Cerebellar cortex (tissue), 1 donor: ENCODE measurements at places on chromosomes 6 and 20.

DNA sequence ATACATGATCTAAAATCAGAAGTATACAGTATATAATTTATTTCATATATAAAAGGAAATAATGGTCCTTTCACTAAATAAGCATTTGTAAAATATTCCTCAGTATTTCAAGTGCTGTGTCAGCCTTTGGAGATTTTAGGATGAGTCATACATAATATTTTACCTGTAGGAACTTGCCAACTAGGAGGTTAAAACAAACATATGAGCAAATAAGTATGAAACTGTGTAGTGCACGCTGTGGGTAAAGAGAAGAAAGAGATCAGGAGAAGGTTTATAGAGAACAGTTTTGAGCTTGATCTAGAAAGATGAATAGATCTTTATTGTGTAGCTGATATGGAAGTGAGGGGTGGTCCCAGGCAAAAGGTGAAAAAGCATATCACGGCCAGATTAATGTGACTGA is 169.9 kb upstream of the RNF217 start:
- DNase-seq: no peak

DNA sequence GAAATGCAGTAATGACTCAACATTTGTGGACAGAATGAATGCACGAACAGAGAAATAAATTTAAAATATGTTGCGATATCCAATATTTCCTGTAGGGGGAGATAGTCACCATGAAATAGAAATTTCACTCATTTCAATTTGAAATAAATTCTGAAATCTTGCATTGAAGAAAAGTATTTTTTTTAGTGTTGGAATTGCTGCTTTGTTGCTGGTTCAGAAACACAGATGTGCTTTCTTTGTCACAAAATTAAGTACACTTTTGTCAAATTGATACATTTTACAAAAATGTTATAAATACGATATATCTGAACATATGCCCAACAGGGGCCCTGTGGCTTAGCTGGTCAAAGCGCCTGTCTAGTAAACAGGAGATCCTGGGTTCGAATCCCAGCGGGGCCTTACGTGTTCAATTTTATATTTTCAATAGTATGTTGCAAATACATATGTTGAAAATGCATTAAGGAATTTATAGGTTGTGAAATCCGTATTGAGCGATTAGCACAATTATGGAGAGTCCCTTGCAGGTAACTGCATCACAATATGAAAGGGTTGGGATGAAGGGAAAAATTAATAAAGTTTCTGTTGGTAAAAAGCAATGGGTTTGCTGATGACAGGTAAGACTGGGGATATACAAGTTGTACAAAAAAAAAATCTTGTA is 85.4 kb upstream of the PRSS16 start:
- DNase-seq: peak; percentile 59

- DNase-seq: no peak
Observed at GRCh38 chr6:103858003-103858402, 1001.7 kb downstream of the HACE1 start.

DNA sequence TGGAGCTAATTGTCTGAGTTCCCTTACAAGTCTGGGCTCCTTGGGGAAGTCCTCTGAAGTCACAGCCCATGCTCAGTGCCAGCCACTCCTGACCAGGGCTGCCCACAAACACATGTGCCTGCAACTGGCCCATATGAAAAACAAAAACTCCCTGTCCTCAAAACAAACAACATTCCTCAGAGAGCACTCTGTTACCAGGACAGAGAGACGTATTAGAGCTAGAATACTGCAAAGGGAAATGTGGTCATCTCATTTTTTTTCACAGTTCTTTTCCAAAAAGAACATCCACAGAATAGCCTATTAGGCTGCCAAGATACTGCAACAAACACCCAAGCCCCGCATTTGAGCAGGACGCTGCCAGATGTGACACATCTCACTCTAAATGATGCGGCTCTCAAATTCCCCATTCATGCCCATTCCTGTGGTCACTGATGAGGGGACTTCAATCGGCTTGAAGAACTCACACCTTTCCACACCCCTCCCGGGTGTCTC is 71.1 kb downstream of the SLC22A23 start:
- DNase-seq: peak; percentile 21

- DNase-seq: no peak
Observed at GRCh38 chr6:13453153-13453552, 34.2 kb downstream of the GFOD1 start.

GRCh38 chr6:52955871-52956270 is 39.2 kb downstream of the GSTA4 start:
- DNase-seq: no peak

GRCh38 chr20:47070176-47070575 is 175.5 kb downstream of the EYA2 start:
- DNase-seq: no peak

DNA sequence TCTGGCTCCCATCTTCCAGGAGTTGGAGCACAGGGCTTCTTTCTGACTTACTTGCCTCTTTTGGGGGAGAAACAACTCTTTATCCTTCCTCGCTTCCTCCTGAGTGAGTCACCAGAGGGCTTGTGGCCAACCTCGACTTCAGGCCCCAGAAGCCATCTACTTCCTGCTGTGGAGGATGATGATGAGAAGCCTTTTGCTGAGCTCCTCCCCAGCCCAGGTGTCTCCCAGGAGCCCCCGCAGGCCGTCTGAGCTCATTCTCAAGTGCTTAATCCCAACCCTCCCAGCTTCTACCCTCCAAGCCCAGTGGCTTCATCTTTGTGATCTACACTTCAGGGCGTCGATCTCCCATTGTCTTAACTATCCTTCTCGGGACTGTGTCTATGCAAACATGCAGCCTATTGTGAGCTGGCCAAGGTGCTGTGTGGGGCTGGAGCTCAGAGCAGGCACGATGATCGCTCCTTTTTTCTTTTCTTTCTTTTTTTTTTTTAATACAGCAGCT is 27.9 kb downstream of the SDCBP2 start:
- DNase-seq: no peak

DNA sequence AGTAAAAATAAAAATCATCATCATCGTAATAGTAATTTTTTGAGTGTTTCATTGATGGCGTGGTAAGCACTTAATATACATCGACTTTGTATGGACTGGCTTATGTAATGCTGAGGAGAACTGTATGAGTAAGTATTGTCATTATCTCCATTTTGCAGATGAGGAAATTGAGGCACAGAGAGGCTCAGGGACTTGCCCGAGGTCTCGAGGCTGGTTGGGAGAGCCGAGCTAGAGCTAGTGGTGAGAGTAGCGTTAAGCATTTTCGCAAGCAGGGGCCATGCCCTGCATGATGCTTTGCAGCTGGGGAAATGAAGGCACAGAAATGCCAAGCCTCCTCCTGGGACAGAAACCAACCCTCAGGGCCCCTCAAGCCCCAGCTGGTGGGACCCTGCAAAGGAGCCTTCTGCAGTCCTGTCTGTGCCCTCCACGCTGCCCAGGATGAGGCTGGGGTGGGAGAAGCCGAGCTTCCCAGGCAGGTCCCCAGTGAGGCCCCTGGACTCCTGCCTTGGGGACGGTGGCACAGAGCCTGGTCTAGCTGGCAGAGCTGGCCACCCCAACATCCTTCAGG is 31.1 kb upstream of the STX16 start:
- no peak for DNase-seq

DNA sequence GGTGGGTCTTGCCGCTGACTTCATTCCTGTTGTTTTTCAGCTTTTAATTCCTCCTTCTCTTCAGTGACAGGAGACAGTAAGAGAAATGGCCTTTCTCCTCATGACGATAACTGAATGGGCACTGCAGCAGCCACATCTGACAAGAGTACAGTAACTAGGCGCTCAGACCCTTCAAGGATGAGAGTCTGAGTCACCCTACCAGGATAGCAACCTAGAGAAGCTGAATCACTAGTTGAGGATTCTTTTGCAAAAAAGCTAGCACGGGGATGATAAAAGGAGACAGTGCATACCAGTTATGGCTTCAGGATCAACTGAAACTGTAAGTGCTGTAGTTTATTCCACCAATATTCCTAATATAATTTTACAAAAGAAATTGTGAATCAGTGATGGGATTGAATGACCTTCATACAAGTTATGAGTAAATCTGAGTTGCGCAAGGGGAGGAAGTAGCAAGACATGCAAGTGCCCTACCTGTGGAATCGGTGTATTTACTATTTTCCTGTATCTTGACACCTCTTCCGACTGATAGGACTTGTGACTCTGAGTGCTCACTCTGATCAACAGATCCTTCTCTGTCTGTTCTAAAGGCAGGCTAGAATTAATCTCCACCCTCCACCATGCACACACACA is 161.8 kb upstream of the GRIK2 start:
- no peak for DNase-seq

DNA sequence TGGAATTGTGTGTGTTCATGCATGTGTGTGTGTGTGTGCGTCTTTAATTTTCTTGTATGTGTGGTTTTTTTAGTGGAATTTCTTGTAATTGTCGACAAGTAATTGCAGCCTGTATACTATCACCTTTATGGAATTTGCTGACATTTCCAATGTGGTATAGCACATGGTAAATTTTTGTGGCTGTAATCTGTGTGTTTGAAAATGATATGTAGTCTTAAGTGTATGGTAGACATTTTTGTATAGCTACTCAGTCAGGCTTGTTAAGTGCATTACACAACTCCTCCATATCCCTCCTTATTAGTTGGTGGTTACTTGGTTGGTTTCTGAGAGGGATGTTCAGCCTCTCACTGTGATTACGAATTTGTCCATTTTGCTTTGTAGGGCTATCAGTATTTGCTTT is 384.5 kb upstream of the HSF2 start:
- no peak for DNase-seq

DNA sequence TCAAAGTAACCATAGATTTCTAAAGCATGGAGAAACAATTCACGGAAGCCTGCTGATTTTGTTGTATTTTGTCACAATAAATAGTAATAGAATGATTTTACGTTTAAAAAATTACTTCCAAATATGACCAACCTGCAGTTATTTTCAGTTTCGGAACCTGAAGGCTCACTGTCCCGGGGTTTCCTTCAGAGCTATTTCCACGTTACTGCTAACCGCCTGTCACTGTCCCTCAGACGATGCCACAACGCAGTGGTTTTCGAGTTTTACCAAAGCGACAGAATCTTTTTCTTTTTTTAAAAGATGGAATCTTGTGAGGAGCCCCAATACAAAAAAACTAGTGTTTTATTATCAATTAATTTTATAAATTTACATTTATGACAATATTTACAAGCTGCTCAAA is 40.5 kb downstream of the PSMG4 start:
- DNase-seq: no peak

DNA sequence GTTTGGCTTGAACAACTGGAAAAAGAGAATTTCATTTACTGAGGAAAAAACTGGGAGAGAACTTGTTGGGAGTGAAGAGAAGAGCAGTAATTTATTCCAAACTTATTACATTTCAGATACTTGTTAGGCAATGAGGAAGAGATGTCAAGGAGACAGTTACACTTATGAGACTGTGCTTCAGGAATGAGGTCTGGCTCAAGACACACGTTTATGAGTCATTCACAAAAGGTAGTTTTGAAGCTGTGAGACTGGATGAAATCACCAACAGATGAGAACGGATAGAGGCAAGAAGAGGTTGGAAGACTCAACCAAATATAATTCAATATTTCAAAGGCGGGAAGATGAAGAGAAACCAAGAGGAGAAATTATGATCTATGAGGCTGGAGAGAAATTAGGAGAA is 70.6 kb upstream of the DEFB112 start:
- no peak for DNase-seq

DNA sequence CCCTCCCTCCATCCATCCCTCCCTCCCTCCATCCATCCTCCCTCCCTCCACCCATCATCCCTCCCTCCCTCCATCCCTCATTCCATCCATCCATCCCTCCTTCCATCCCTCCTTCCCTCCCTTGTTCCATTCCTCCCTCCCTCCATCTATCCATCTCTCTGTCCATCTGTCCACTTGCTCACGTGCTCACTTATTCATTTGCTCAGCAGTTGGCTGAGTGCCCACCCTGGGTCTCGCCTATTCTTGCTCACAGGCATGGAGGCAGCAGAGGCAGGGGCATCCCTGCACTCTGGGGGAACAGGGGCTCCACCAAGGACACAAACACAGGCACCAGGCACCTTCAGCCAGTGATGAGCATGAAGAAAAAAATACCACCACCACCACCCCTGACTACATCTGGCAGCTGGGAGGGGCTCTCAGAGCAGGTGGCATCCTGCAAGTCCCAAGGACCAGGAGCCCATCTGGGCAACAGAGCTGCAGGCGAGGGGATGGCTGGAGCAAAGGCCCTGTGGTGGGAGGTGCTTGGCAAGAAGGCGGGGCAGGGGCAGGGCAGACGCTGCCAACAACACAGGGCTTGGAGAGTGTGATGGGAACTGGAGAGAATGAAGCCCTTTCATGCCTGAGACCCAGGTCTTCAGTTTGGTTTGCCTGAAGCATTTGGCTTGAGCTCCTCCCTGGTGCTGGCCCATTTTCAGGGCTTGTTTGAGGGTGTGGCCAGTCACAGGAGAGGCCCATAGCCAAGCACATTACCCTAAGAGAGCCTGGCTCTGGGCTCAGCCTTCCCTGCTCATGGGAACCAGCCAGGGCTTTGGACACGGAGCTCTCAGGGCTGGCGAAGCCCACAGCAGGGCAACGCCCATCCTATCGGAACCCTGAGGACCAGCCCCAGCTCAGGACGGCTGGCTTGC is 40.2 kb upstream of the MRGBP start:
- no peak for DNase-seq

GRCh38 chr6:165574220-165575157 is 88.6 kb downstream of the PDE10A start:
- DNase-seq: no peak

DNA sequence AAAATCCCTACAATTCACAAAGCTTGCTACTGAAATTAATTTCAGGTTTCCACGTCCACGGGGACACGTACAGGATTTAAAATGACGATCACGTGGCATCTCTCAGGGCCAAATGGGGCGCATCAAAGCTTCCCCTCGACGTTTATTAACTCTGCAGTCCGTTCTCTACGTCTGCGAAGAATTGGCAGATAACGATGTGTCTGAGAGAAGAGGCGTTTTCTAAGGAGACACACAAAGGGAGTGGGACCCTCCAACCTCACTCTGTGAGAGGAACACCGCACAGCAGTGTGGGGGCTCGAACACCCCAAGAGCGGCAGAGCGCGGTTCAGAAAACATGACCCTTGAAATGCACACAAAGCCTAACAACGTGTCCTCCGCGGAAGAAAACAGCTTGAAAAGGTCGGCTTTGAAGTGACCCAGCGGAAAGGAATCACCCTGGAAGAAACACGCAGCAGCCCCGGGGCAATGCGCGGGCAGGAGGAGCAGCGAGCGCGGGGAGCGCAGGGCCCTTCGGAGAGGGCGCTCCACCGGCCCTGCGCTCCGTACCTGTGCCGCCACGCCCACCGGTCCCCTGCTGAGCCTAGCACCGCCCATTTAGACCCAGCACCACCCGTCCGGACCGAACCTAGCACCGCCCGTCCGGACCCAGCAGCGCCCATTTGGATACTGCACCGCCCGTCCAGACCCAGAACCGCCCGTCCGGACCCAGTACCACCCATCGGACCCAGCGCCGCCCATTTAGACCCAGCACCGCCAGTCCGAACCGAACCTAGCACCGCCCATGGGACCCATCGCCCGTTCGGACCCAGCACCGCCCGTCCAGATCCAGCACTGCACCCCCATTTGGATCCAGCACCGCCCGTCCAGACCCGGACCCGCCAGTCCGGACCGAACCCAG is 1.1 kb upstream of the AFDN start:
- DNase-seq: peak; percentile 39

GRCh38 chr6:27049863-27050781 is 197.4 kb upstream of the PRSS16 start:
- DNase-seq: no peak
